Panc1 (cell line): ENCODE measurements at places on chromosomes 4 and X.

DNA sequence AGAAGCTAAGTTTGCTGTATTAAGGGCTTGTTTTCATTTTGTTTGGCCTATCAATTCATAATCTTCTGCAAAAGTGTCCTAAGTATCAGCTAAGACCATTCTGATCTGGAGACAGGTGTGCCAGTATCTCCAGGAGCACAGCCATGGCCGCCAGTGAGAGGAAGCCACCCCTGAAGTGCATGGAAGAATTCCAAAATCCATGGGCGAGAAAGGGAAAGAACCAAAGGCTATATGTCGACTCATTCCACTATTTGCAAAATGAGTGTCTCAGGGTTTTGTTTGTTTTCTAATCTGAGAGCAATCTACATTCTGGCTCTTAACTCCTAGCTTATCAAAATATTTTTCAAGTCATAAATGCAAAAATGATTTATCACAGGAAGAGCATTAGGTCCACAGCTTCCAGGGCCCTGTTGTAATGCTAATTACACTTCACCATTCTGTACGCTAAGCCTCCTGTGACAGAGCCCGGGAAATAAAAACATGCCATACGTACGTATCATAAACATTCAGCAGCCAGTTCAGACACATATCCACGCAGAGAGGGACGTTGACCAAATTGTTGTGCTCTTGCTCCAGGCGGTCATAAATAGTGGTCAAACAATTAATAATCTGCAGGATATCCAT lies 137.3 kb upstream of the FTHL17 start:
- DNase-seq: no peak

DNA sequence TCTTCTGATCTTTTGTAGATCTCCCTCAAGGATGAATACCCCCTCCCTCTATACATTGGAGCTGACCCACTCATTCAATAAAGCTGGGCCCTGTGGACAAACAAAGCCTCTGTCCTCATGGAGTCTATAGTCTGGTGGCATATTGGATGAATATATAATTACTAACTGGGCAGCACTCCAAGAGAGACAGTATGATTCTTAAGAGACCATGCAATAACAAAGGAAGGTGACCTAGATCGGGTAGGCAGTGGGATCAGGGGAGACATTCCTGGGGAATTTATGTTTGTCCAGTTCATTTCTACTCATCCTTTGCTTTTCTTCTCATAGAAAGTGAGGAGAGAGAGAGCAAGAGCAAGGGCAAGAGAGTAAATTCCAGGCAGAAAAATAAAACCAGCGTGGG lies 23.5 kb upstream of the CXCL13 start:
- no peak for DNase-seq

GRCh38 chr4:55124322-55125076 lies 896 bp downstream of the KDR start:
- no peak for DNase-seq

DNA sequence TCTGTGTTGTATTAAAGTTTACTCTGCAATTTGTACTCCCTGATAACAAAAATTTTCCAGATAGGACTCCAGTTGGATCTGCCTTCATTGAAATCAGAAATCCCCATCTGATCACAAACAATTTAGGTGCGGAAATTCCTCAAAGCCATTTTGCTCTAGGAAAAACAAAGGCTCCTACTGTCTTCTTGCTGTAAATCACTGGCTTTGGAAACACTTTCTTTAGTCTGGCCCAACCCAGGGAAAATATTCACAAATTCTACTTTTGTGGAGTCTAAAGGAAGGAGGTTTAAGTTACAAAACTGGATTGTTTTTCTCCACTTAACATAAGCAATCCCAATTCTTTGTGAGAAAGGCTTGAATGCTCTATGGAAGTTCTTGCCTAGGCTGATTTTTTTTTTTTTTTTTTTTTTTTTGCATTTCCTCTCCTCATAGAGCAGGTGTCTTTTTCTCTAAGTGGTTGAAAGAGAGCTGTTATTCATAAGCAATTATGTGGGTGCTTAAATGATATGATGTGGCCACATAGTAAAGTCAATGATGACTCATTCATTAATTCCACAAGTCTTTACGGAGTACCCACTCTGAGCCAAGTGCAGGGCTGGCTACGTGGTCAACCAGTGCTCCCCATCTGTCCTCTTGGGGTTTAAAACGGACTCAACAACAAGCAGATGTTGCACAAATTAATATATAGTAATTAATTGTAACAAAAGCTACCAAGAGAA lies 261.4 kb downstream of the LDB2 start:
- no peak for DNase-seq

DNA sequence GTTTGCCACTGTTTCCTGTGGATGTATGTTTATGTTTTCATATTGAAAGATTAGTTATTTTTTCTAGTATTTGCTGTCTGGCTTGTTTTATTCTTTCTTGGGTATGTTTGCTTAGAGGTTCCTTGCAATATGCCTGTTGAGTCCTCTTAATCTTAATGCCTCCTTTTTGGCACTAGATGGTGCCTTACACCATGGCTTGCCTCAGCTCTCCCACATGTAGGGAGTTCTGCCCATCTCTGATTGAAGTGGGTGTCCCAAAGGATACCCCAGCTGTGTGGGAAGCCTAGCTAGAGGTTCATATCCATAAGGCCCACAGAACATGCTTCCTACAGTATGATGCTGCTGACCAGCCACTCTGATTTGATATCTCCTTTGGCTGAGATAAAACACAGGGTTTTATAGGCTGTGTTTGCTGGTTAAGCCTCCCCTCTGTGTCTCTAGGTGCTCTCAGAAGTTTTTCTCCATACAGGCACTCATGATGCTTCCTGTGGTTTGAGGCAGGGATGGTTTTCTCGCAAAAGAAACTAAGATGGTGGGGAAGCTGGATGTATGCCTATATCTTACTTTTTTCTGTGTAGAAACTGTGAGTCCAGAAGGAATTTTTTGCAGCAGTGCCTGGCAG lies 162.4 kb downstream of the ASB9 start:
- DNase-seq: no peak

DNA sequence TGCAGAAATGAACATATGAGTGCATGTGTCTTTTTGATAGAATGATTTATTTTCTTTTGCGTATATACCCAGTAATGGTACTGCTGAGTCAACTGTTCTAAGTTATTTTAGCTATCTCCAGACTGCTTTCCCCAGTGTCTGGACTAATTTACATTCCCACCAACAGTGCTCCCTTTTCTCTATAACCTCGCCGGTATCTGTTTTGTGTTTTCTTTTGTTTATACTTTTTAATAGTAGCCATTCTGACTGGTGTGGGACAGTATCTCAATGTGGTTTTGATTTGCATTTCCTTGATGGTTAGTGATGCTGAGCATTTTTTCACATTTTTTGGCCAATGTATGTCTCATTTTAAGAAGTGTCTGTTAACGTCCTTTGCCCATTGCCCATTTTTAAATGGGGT lies 218.6 kb upstream of the KCNIP4 start:
- DNase-seq: no peak

DNA sequence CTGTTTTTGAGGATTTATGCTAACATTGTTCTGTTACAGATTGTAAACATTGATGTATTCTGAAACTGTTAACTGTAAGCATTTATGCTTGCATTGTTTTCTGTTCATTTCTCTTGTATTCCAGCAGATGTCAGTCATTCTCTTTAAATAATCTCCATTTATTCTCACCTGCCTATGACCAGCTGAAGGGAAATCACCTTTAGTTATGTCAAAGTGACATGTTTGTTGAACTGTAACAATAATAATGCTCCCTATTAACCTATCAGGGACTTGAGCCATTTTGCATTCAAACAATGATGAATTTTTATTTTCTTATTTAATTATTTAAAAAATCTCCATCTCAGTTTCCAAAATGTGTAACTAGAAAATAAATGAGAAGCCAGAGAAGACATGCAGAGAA lies 58.0 kb downstream of the SPCS3 start:
- DNase-seq: no peak

- DNase-seq: no peak
Observed at GRCh38 chrX:119726900-119727555, 31.4 kb upstream of the SOWAHD start.

GRCh38 chr4:92599044-92599443 lies 295.3 kb downstream of the GRID2 start:
- DNase-seq: no peak

DNA sequence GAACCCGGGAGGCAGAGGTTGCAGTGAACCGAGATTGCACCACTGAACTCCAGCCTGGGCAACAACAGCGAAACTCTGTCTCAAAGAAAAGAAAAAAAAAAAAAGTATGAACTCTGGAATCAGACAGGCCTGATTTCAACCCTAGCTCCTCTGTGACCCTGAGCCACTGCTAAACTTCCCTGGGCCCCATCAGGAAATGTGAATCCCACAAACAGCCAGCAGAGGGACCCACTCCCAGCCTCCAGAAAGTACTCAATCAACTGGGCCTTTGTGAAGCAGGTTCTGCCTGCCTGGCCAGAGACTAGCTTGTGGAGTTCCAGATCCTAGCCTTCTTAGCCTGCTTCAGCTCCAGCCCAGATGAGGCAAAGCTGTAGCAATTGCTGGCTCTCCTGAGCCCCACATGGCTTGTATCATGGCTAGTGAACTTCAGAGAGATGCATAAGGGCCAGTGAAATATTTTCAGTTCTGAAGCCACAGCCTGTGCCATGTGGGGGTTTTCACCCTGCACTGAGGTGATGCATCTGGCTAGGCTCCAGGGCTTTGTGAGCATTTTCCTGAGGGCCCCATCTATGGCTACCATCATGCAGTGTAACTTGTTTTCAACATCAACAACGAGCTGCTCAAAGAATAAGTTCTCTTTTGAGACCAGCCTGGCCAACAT lies 7.2 kb upstream of the IDS start:
- no peak for DNase-seq

DNA sequence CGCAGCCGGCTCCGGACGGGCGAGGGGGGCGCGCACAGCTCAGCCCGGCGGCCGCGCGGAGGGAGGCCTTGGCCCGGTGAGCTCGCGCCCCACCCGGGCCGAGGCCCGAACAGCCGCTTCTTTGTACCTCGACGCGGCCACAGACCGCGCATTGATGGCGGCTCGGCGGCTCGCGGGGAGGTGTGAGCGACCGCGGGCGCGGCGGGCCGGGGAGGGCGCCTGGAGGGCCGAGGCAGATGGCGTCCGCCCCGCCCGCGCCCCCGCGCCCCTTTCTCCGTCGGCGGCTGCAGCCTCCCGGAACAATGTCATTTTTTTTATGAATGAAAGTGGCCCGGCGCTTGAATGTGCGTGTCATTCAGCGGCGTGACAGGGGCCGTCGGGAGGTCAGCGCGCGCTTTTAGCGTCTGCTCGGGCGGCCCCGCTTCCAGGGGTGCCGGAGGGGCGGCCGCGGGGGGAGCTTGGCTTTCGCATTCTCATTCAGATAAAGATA lies 1.8 kb downstream of the FGFR3 start:
- DNase-seq: no peak

DNA sequence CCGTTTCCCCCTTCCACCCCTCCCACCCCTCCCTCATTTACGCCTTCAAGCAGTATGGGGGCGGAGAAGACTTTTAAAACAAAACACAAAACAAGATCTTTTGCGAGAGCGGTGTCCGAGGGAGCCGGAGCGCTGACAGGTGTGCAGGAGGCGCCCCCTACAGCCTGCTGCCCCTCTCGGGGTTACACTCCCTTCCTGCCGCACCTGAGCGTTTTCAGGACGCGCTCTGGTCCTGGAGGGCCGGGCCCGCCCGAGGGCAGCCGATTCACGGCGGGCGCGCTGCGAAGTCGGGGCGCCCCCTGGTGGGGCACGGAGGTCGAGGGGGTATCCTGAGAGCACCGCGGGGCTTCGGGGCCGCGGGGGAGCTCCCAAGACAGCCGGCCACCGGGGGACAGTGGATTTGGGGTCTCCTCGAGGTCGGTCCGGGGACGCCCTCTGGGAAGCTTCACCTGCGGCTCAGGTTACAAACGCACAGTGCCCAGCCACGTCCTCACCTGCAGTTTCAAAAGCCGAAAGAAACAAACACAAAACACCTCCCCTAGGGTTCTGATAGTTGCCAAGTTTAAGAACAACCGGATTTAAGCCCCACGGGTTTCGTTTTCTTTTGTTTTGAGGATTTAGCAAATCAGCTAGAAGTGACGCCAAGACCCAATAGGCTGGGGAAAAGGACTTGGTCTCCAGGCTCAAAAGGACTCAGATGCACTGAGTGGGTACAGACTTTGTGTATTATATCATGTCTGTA lies 8.0 kb upstream of the NEUROG2 start:
- no peak for DNase-seq

DNA sequence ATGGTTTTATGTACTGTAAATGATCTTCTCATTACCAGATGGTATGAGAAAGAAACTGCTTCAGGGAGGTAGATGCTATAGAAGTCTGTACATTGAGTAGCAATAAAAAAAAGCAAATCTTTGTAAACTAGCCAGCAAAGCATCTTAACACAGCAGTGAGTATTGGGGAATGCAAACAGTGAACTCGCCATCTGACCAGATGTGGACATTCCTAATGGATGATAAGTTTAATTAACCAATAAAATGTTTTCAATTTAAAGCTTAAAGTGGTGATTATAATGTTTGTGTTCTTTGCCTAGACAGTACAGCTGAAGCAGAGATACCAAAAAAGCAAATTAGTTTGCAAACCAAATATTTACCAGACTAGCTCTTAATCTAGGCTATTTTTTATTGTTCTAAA lies 1144.2 kb downstream of the FAT4 start:
- no peak for DNase-seq

DNA sequence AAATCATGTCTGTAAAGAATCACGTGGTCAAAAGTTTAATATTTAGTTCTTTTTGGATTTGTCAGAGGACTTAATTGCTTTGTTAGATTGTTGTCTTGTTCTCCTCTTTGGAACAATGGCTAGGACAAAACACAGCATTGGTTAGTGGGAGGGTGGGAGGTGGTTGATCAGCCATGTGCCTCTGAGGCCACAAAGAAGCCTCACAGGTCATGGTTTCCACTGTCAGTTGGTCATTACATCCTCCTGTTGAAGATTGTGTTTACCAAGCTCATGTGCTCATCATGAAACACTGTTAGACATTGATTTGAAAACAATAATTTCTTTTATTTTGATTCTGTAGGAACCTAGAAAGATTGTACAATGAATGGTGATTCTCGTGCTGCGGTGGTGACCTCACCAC lies 31.9 kb downstream of the ADD1 start:
- DNase-seq: no peak

GRCh38 chr4:55706541-55706940 lies 70.4 kb upstream of the NMU start:
- DNase-seq: no peak

DNA sequence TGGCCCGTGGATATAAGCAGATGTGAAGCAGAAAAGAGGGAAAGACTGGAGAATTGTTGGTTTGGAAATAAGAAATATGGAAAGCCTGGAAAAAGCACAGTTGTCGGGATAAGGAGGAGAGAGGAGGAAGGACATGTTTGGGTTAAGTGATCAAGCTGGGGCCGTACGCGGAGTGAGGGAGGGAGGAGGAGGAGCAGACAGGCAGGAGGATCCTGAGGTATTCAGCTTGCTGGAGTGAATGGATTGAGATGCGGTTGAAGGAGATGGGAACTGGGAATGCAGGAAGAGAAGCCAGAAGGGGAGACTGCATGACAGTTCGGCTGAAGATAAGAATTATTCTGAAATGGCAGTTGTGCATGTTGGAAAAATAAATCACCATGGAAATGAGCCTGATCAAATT lies 21.2 kb downstream of the ZFP42 start:
- DNase-seq: no peak
